ENCODE measurements at places on chromosomes 4 and X. TPM values are rescaled to one million over a fixed set of nuclear protein-coding genes. Genes with fewer than 3 reads are reported as not detected.

DNA sequence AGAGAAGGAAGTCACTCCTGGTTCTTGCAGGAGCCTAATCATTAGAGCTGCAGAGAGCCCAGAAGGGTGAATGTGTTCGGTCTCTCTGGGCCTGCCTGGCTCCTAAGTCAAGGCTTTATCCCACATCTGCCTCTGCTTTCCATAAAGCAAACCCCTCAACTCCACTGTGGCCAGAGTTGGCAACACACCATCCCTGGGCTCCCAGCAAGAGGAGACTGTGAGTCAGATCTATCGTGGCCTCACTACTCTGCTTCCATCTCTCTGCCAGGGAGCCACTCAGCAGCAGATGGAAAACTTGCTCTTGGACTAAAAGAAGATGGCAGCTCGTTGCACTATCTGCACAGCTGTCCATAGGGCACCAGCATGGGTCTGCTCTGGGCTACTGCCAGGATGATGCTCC is 348.2 kb downstream of the FBXW7 start:
- H3K4me3 ChIP-seq: no peak overlapping the region
- no peaks in the 10 kb centered on the region for H3K4me1 ChIP-seq
- DNase-seq: no peak
- no peaks in the 10 kb centered on the region for H3K36me3 ChIP-seq

- H3K4me3 ChIP-seq: peak within 1 kb of the TSS; percentile 53
- peaks cover 26% of the 10 kb centered on the region for H3K4me1 ChIP-seq
- H3K36me3 ChIP-seq: no peaks in the 10 kb centered on the region
- peak; percentile 85 for DNase-seq
- H3K27ac ChIP-seq: peak within 1 kb of the TSS; percentile 65
- H3K27me3 ChIP-seq: no peaks in the 10 kb centered on the region
These were observed at the start of gene FGF5 for GRCh38 chr4:80266253-80266901. TSS of gene FGF5 (plus strand) at chr4:80266664. CDS start at chr4:80266825, 161 bp downstream.

SPIN3 gene
- total RNA-seq: 6.2 TPM

DNA sequence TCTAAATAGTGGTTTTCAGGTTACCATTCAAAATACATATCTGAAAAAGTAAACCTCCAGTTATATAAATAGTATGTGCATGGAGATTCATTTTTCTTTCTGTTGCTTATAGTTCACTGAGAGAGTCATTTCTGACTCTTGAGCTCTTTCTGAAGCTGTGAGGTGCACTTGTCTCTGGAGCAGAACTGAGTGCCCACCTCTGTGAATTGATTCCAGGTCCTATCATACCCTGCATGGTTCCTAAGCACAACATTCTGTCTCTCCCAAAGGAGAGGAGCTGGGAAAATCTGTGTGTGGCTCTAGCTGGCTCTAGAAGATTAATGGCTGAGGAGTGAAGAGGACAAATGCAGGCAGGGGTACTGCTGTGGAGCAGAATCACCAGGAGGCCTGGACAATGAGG is 161.6 kb upstream of the HCCS start:
- no peaks in the 10 kb centered on the region for H3K36me3 ChIP-seq
- no peak overlapping the region for H3K4me3 ChIP-seq
- no peak overlapping the region for H3K27ac ChIP-seq
- H3K4me1 ChIP-seq: no peaks in the 10 kb centered on the region
- DNase-seq: no peak
- H3K27me3 ChIP-seq: no peaks in the 10 kb centered on the region

DNA sequence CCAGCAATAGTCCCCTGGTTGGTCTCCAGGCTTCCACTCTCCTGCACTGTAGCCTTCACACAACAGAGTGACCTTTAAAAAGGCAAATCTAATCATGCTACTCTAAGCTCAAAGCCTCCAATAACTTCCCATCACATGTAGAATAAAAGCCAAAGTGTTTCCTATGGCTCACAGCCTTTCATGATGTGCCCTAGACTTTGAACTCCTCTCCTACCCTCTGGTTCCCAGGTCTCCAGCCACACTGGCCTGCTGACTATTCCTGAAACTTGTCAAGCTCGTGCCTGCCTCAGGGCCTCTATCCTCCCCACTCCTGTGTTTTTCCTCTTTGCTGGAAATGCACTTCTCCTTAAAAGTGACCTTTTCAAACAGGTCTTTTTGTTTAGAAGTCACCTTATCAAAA is 3.1 kb downstream of the MANBA start:
- DNase-seq: no peak
- no peak overlapping the region for H3K4me3 ChIP-seq
- no peaks in the 10 kb centered on the region for H3K27me3 ChIP-seq
- no peak overlapping the region for H3K27ac ChIP-seq
- no peaks in the 10 kb centered on the region for H3K36me3 ChIP-seq

GRCh38 chr4:3009422-3009821 is 46.1 kb downstream of the GRK4 start:
- no peak overlapping the region for H3K4me3 ChIP-seq
- peaks cover 29% of the 10 kb centered on the region for H3K27me3 ChIP-seq
- no peak for DNase-seq
- no peaks in the 10 kb centered on the region for H3K36me3 ChIP-seq
- peaks cover 5% of the 10 kb centered on the region for H3K4me1 ChIP-seq
- no peak overlapping the region for H3K27ac ChIP-seq

DNA sequence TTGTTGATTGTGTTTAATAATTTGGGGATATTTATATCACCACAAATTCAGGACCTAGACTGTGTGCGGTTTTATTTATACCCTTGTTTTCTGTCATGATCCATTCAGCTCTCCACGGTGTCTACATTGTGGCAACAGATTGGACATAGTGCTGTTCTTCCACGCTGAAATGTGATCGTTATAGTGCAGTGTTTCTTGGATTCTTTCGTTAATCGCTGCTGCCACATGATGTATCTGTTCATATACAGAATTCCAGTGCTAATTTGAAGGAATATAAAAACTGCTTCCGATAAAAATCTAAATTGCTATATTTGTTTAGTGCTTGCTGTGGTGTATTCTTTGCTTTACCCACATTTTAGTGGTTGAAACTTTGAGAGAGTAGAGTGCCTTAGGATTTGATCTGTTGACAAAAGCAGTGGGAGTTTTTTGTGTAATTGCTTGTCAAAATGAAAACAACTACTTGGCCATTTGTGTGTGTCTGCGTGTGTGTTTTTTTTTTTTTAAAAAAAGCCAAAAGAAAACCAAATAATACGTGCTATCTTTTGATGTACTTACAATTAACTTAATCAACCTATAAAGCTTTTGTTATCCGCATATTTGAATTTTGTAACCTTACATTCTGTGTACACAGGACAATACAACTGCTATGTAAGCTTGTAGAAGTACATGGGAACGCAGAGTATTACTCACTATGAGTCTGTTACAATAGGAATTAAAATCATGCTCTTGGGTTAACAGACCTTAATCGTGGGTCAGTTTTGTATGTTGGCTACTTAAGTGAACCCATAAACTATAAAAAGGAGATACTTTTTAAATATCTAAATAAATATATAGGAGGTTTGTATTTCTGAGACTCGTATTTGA is 353.3 kb downstream of the ARHGAP24 start:
- no peak overlapping the region for H3K27ac ChIP-seq
- H3K36me3 ChIP-seq: no peaks in the 10 kb centered on the region
- H3K27me3 ChIP-seq: no peaks in the 10 kb centered on the region
- DNase-seq: no peak
- H3K4me1 ChIP-seq: no peaks in the 10 kb centered on the region

- no peaks in the 10 kb centered on the region for H3K36me3 ChIP-seq
- no peak overlapping the region for H3K27ac ChIP-seq
- DNase-seq: peak; percentile 0
- no peaks in the 10 kb centered on the region for H3K4me1 ChIP-seq
These were observed 547.5 kb downstream of the NLGN4X start for GRCh38 chrX:5681159-5681558.

- no peaks in the 10 kb centered on the region for H3K4me1 ChIP-seq
- H3K27me3 ChIP-seq: no peaks in the 10 kb centered on the region
- H3K4me3 ChIP-seq: no peak overlapping the region
- H3K27ac ChIP-seq: no peak overlapping the region
- H3K36me3 ChIP-seq: no peaks in the 10 kb centered on the region
These were observed 16.1 kb upstream of the PDGFRA start for GRCh38 chr4:54213001-54213400.

GRCh38 chr4:183008492-183008891 is 90.6 kb upstream of the WWC2 start:
- H3K27ac ChIP-seq: no peak overlapping the region
- no peaks in the 10 kb centered on the region for H3K36me3 ChIP-seq
- no peaks in the 10 kb centered on the region for H3K4me1 ChIP-seq
- H3K4me3 ChIP-seq: no peak overlapping the region
- peak; percentile 41 for DNase-seq
- H3K27me3 ChIP-seq: no peaks in the 10 kb centered on the region

DNA sequence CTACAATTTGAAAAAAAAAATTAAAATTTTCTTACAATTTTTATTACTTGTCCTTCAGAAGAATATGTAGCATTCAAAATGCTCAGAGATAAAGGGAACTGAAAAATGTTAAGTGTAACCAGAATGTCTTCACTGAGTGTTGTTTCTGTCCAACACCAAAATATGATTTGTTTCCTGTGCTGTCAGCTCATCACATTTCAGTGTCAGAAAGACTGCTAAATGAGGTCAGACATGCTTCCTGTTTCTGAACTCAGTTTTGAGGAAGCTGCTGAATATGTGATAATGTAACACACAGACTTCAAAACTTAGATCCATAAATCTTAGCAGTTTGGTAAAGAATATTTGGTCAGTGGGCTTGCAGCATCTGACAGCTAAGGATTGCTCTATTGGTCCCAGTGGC is 1849.7 kb downstream of the PCDH7 start:
- H3K36me3 ChIP-seq: no peaks in the 10 kb centered on the region
- DNase-seq: no peak
- H3K4me3 ChIP-seq: no peak overlapping the region
- H3K27me3 ChIP-seq: no peaks in the 10 kb centered on the region
- no peaks in the 10 kb centered on the region for H3K4me1 ChIP-seq

DNA sequence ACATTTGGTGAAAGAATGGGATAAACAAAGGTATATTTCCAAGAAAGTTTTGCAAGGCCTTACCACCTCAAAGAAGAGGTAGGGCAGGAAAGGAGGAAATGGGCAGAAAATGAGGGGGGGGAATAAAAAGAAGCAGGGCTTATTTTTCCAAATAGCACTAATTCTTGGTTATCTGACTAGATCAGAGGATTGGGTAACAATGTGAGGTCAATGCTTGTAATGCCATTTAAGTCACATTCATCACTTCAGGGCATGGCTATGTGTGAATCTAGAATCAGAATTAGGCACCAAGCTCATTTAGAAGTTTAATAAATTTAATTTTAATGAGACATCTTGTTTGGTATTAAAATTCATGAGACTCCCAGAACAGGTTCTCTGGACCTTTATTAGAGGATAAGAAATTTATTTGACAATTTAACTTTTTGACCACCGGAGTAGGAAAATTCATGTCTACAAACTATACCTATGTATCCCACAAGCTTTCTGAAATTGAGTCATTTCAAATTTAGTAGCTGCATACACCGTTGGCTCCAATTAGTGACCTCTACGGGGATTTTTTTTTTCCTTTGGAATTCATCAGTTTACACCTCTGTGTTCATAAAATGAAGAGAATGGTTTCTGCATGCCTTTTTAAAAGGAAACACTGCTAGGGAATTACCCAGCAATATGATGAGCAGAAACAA is 1.4 kb upstream of the STS start:
- H3K4me1 ChIP-seq: peaks cover 10% of the 10 kb centered on the region
- H3K27ac ChIP-seq: no peak overlapping the region
- H3K4me3 ChIP-seq: no peak overlapping the region
- no peaks in the 10 kb centered on the region for H3K27me3 ChIP-seq

- H3K27me3 ChIP-seq: no peaks in the 10 kb centered on the region
- H3K36me3 ChIP-seq: no peaks in the 10 kb centered on the region
- H3K4me3 ChIP-seq: no peak overlapping the region
- DNase-seq: no peak
- no peak overlapping the region for H3K27ac ChIP-seq
These were observed 566.6 kb downstream of the GALNTL6 start for GRCh38 chr4:172379834-172380233.

GRCh38 chrX:15202454-15203177 is 67.3 kb downstream of the ASB9 start:
- no peaks in the 10 kb centered on the region for H3K36me3 ChIP-seq
- no peak overlapping the region for H3K4me3 ChIP-seq
- H3K4me1 ChIP-seq: no peaks in the 10 kb centered on the region
- H3K27ac ChIP-seq: no peak overlapping the region
- DNase-seq: no peak
- H3K27me3 ChIP-seq: no peaks in the 10 kb centered on the region

DNA sequence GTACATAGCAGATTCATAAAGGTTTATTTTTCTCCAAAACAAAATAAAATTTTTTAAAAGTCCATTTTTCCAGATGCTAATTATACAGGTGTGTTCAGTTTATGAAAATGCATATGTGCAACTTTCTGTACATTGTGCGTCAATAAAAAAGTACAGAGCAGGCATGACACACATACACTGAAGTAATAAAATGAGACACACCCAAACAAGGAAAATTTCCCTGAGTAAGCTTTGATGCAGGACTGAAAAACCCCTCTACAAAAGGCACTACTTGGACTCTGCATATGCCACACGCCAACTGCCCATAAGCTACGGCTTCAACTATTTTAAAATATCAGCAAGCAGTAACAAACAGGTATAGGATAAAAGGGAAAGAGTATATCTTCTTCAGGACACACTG is 13.8 kb downstream of the ARAP2 start:
- no peak for DNase-seq
- no peak overlapping the region for H3K27ac ChIP-seq
- H3K36me3 ChIP-seq: no peaks in the 10 kb centered on the region
- H3K27me3 ChIP-seq: no peaks in the 10 kb centered on the region

DNA sequence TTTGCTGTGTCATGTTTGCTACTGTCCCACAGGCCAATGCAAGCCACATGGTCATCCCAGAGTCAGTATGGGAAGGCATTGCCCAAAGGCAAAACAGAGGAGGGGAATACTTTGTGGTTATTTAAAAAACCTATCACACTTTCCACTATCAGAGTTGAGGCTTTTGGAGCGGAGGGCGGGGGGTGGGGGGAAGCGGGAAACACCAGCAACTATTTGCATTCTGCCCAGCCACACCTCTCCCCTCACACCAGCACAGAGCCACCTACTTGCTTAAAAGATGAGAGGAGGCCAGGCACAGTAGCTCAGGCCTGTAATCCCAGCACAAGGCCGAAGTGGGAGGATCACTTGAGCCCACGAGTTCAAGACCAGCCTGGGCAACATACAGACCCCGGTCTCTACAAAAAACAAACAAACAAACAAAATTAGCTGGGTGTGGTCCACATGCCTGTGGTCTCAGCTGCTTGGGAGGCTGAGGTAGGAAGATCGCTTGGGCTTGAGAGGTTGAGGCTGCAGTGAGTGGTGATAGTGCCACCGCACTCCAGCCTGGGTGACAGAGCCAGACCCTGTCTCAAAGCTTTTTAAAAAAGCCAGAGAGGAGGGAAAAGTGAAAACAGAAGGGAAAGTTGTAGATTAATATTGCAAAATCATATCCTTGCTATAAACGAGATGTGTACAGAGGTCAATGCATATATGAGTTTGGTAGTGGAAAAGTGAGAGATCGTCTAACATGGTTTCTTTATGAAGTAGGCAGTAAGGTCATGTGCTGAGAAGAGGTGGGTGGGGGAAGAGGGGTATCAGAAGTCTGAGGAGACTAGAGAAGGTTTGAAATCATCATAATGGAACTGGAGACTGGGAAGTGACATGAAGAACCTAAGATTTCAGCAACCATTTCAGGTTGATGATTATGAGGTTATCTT is 1.9 kb upstream of the CHST7 start:
- no peak overlapping the region for H3K4me3 ChIP-seq
- no peak overlapping the region for H3K27ac ChIP-seq
- no peak for DNase-seq
- no peaks in the 10 kb centered on the region for H3K4me1 ChIP-seq

All from K562 (cell line).